ENCODE measurements at places on chromosomes 1 and 21.

- DNase-seq: no peak
Observed at GRCh38 chr1:17119773-17120480, 676 bp upstream of the PADI2 start.

- no peak for DNase-seq
Observed at GRCh38 chr1:184497959-184498723, 111.3 kb downstream of the C1orf21 start.

GRCh38 chr1:206921772-206922265 is at the start of gene FCMR:
Gene FCMR, minus strand, starts transcription at chr1:206921941. Its CDS starts 87 bp downstream, at chr1:206921854.
- DNase-seq: no peak

GRCh38 chr1:75736016-75736415 is 11.5 kb downstream of the ACADM start:
- DNase-seq: no peak

DNA sequence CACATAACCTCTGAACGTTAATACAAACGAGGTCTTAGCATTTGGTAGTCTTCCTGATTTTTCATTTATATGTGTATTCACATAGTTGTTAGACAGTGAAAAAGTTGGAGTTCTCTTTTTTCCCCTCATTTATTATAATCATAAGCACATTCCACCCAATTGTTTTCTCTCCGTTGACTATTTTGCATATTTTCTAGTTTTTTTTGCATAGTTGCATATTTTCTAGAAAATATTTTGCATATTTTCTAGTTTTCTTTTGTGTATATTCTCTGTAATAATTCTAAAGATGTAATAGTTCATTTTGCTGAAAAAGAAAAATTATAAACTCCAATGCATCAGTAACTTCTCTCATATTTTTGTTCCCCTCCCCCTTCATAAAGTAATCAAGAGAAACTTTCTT is 47.5 kb downstream of the FYB2 start:
- no peak for DNase-seq

DNA sequence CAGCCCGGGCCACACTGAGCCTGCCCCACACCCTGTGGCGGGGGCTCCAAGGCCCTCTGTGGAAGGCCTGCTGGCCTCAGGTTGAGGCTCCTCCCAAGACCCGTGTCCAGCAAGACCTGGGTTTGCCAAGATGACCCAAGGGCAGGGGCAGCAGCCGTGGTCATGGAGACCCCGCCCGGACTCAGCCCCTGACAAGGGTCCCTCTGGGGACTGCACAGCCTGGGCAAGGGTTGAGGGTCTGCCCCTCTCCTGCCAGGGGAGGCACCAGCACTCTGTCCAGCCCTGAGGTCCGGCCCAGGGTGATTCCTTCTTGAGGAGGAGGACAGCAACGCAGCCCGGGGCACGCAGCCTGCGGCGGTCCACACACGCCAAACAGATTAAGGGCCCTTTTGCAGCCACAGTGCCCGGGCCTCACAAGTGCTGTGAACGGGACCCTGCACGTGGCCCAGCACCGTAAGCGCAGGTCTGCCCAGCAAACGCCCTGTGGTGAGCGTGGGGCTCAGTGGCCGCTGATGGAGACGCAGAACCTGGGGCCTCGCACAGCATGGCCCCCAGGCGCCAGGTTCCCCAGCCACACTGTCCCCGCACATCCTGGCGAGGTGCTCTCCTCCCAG is 3.4 kb downstream of the SPATC1L start:
- DNase-seq: no peak

GRCh38 chr1:203065191-203065590 is 20.6 kb downstream of the MYOG start:
- DNase-seq: no peak

- no peak for DNase-seq
Observed at GRCh38 chr21:15224346-15225086, 159.7 kb upstream of the NRIP1 start.

GRCh38 chr1:201277441-201277840 is 5.9 kb upstream of the PKP1 start:
- no peak for DNase-seq

DNA sequence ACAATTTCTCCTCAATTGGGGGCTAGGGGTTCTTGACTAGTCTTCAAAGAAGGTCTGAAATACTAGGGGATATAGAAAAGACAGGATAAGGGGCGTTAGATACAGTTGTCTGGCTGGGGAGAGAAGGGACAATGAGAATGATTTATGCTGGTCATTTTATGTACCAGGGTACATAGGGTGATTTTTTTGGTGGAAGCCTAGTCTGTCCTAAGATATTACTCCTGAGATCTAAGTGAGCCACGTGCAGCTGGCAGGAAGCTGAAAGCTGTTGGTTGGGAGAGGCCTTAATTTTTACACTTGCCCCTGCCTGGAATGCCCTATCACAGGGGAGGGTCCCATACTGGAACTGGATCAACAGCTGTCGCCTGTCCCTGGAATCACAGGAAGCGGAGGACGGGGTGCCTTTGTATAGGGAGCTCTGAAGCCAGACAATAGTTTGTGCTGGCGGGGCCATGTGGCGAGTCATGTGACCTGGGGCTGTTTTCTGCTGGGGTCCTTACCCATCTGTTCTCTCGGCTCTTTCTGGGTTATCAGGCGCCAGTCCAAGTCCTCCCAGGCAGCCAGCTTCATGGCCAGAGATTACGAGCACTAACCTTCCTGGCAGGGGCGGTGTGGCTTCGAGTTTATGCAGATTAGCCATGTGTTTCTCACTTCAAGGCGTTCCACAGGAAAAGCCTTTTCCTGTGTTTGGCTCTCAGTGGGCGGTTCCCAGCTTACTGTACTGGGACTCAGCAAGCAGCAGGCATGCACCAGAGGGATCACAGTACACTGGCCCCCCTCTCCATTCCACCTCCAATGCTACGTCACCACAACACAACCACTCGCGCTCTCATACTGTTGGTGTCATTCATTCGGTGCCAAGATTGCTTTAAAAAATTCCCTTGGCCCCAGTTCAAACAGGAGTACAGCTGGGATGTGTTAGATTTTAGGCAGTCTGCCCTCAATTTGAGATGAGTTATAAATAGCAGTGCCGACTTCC is 27.5 kb downstream of the ARID1A start:
- peak; percentile 22 for DNase-seq

- no peak for DNase-seq
Observed at GRCh38 chr1:160046494-160047110, 14.8 kb upstream of the PIGM start.

DNA sequence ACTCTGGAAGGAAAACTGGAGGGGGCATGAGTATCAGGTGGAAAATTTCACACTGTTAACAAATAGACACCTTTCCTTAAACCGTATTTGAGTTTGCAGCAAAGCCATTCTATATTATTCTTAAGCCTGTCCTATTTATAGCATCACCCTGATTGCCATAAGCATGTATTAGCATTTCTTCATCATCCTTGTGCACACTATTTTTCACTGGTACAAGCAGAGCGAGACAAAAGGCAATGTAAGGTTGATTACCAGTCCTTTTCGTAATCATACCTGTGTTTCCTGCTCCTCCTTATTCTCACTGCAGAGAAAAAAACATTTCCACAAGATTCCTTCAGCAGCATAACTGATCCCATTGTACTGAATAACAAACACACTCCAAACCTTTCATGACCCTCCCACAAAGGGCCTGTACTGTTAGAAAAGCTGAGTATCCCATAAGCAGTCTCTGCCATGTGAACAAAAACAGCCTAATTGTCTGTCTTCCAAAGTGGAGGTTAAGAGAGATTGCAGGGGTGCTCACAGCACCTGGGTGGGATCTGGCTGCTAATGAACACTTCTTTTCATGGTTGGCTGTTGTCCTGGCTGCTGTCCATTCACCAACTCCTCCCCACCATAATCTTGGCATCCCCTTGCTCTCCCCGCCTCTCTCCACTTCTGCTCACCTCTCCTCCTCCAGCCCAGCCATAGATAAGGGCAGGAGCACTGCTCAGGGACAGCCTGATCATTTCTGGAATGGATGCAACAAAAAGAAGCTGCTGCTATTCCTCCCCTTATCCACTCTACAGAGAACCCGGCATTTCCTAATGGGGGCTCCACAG is 30.4 kb downstream of the VTCN1 start:
- DNase-seq: no peak

GRCh38 chr1:243447844-243448243 is 192.0 kb downstream of the SDCCAG8 start:
- DNase-seq: no peak

- no peak for DNase-seq
Observed at GRCh38 chr1:19153169-19153568, 56.9 kb downstream of the UBR4 start.

- no peak for DNase-seq
Observed at GRCh38 chr1:63987014-63987627, 213.3 kb downstream of the ROR1 start.

- no peak for DNase-seq
Observed at GRCh38 chr1:216596281-216596862, 126.9 kb downstream of the ESRRG start.

- no peak for DNase-seq
Observed at GRCh38 chr1:16146279-16147155, 9.4 kb downstream of the EPHA2 start.

- no peak for DNase-seq
Observed at GRCh38 chr1:20137604-20138003, 1.5 kb upstream of the PLA2G2F start.

- no peak for DNase-seq
Observed at GRCh38 chr1:59707178-59707791, 107.5 kb upstream of the HOOK1 start.

GRCh38 chr1:103516693-103517092 is 8.8 kb upstream of the RNPC3 start:
- DNase-seq: no peak

Measured in activated CD4-positive, alpha-beta T cell treated with anti-CD3 and anti-CD28 coated beads for 24 hours (primary cell).